ENCODE measurements at places on chromosomes 5 and 9.

DNA sequence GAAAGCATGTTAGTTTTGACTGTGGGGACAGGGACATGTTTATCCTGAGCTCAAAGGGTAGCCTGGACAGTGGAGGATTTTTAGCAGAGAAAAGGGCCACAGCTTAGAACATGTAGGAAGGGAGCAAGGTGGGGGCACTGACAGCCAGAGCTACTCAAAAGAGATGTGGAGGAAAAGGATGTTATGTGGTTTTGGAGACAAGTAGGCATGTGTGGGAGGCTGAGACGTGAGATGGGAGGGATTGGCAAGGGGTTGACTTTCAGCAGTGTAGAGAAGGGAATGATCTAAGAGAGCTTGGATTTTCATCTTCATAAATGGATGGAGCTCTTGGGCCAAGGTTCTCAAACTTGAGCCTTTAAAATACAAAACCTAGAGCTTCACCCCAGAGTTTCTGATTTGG is 24.0 kb downstream of the SYK start:
- no peaks in the 10 kb centered on the region for H3K4me1 ChIP-seq
- H3K27ac ChIP-seq = no peak overlapping the region
- no peaks in the 10 kb centered on the region for H3K36me3 ChIP-seq
- no peak for DNase-seq
- no peak overlapping the region for H3K4me3 ChIP-seq

DNA sequence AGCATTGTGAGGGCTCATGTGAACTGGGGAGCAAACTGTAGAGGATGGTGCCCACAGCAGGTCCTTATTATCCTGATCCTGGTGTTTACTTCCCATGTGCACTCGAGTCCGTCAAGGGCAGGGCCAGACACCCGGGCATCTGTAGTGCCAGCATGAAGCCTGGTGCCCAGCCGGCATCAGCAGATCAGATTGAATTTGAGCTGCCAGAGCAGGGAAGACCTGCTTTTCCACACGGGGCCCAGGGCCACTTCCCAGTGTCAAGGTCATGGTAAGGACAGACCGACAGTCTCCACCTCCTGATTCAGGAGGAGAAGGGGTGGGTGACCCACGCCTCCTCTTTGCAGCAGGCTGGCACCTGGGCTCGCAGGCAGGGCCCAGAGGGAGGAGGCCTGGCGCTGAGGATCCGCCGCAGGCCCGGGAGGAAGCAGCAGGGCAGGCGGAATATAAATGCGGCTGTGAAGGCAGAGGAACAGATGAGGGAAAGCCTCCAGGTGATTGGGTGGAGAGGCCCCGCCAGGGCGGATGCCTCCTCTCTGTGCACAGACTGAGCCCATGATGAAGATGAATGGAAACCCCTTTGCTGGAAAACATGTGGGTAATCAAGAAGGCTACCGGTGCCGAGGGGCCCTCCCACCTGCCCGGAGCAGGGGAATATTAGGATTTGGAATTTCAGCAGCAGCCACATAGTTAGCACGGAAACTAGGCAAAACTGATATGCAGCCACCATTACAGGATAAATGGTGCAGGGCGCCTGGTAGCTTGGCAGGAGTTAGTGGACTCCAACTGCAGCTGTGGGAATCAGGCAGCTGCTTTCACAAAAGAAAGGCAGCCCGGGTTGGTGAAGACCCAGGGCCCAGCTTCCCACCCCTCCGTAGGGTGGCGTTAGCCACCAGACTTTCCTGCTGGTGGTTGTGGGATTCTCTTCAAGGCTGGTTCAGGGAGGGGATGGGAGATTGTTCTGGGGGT is 114.9 kb downstream of the GAPVD1 start:
- no peaks in the 10 kb centered on the region for H3K4me1 ChIP-seq
- H3K27ac ChIP-seq = no peak overlapping the region
- no peaks in the 10 kb centered on the region for H3K27me3 ChIP-seq
- no peak for DNase-seq
- no peaks in the 10 kb centered on the region for H3K36me3 ChIP-seq

DNA sequence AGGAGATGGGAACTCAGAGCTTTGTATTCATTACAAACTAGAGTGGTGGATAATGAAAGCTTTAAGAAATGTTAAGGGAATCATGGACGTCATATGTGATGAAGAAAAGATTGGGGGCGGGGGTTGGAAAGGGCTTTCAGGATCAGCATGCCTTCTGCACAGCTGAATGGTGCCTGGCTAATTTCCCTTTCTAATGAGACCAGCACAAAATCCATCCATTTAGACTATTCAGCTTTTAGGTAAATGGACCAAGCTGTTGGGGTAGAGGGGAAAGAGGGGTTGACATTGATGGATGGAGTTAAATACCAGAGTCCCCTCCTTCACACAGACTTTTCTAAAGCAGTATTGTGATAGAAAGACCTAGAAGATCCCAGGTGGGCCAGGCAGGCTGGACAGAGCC is 737.9 kb upstream of the WWC1 start:
- no peak for DNase-seq
- H3K4me3 ChIP-seq = no peak overlapping the region
- H3K4me1 ChIP-seq = no peaks in the 10 kb centered on the region
- no peaks in the 10 kb centered on the region for H3K36me3 ChIP-seq

DNA sequence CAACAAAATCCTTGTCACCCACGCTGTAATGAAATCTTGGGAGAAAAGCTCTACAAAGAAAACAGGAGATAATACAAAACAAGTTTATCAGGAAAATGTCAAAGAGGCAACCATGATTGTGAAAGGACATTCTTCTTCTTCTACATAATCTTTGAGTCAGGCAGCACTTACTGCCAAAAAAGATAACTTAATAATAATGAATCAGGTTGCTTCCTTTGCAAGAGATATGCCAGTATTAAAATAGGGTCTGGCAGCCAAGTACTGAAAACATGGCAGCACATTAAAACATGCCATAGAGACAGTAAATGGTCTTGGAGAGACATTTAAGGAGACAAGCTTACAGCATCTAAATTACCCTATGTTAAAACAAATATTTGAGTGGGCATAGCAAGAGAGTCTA is 1573.4 kb downstream of the EFNA5 start:
- H3K4me3 ChIP-seq = no peak overlapping the region
- no peak for DNase-seq
- no peak overlapping the region for H3K27ac ChIP-seq
- H3K27me3 ChIP-seq = no peaks in the 10 kb centered on the region
- no peaks in the 10 kb centered on the region for H3K4me1 ChIP-seq
- H3K36me3 ChIP-seq = no peaks in the 10 kb centered on the region

- no peak overlapping the region for H3K27ac ChIP-seq
- H3K36me3 ChIP-seq = no peaks in the 10 kb centered on the region
- H3K4me1 ChIP-seq = no peaks in the 10 kb centered on the region
- no peak overlapping the region for H3K4me3 ChIP-seq
- no peak for DNase-seq
- H3K27me3 ChIP-seq = no peaks in the 10 kb centered on the region
Observed at GRCh38 chr5:116788851-116789403, 214.3 kb upstream of the SEMA6A start.

DNA sequence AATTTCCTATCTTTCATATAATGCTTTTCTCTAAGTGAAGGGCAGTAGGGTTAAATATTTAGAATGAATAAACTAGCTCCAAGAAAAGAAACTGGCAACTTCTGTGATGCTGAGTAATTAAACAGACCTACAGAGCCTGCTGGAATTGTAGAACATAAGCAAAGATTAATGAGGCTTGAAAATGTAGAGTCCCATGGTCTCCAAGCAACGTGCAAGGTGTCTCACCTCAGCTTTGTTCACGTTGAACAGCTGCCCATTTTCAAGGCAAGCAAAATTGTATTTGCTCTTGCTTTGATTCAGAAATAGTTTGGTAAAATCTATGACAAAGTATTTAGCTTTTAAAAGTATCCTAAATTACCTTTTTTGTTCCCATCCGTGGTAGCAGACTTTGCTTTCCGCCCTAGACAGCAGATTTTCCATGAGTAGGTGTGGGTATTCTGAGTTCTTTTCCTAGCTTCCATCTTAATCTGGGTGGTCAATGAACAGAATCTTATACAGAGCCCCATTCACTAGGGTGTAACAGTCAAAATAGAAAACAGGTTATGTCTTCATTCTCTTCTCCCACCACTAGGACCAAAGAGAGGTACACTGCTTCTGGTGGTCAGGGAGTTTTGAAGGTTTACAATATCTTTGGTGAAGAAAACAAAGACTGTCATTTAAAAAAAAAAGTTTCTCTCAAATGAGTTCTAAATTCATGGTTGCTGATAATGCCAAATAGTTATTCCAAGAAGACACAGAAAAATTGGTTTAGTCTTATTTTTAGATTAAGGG is 52.1 kb upstream of the TYRP1 start:
- no peak overlapping the region for H3K27ac ChIP-seq
- H3K27me3 ChIP-seq = no peaks in the 10 kb centered on the region
- DNase-seq = no peak
- no peaks in the 10 kb centered on the region for H3K36me3 ChIP-seq
- no peaks in the 10 kb centered on the region for H3K4me1 ChIP-seq

DNA sequence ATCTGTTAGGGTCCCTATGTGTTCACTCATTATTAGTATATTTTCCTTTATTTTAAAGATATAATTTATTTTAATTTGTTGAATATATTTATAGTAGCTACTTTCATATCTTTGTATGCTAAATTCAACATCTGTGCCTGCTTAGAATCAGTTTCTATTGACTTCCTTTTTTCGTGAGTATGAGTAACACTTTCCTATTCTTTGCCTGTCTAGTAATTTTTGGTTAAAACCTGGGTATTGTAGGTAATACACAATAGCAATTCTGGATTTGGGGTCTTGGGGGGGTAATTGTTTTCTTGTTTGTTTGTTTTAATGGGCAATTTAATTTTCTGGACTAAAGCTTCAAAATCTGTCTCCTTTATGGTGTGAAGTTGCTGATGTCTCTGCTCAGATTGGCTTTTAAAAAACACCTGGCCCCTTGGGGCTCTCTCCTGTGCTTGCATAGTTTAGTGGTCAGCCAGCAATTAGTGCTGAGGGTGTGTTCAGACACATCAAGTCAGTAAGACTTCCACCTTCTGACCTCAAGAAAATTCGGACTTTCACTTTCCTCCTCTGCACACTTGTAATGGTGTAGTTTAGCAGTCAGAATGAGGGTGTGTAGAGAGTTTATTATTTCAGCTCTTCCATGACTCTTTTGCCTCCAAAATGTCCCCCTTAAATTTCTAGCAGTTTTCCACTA is 124.4 kb upstream of the MAP1B start:
- no peaks in the 10 kb centered on the region for H3K27me3 ChIP-seq
- no peaks in the 10 kb centered on the region for H3K4me1 ChIP-seq
- H3K27ac ChIP-seq = no peak overlapping the region
- no peak overlapping the region for H3K4me3 ChIP-seq

GRCh38 chr5:65198456-65199120 is 283.1 kb downstream of the ADAMTS6 start:
- H3K4me3 ChIP-seq = no peak overlapping the region
- H3K4me1 ChIP-seq = no peaks in the 10 kb centered on the region
- no peaks in the 10 kb centered on the region for H3K27me3 ChIP-seq
- no peak overlapping the region for H3K27ac ChIP-seq
- H3K36me3 ChIP-seq = no peaks in the 10 kb centered on the region
- no peak for DNase-seq

GRCh38 chr5:139678751-139679750 is 30.9 kb downstream of the CXXC5 start:
- H3K27me3 ChIP-seq = no peaks in the 10 kb centered on the region
- H3K4me3 ChIP-seq = no peak overlapping the region
- DNase-seq = no peak

GRCh38 chr5:122183098-122183787 is 53.9 kb downstream of the ZNF474 start:
- no peak for DNase-seq
- no peaks in the 10 kb centered on the region for H3K27me3 ChIP-seq
- no peak overlapping the region for H3K27ac ChIP-seq
- H3K4me1 ChIP-seq = no peaks in the 10 kb centered on the region

DNA sequence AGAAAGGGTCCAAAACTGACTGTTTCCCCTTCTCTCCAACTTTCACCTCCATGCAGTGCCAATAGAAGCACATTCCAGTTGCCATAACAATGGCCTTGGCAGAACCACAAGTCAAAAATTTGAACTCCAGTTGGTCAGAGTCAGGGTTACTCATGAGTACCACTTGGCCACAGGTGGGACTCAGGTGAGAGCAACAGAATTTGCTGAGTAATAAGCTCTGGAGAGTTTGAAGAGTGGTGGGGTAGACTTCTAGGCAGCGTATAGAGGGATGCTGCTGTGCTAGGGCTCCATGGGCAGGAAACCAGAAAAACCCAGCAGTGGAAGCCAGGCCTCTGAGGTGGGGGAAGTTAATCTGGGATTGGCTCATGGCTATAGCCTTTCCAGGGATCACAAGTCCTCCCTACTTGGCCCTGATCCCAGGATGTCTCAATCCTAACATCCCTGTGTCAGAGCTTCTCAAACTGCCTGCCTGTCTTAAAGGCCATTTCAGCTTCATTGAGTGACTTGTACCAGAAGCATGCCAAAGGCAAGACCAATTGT is 30.2 kb downstream of the SNX18 start:
- no peak overlapping the region for H3K4me3 ChIP-seq
- no peak overlapping the region for H3K27ac ChIP-seq
- H3K4me1 ChIP-seq = no peaks in the 10 kb centered on the region

Measured in effector memory CD4-positive, alpha-beta T cell (primary cell).